ENCODE measurements at places on chromosomes 6 and 20.

DNA sequence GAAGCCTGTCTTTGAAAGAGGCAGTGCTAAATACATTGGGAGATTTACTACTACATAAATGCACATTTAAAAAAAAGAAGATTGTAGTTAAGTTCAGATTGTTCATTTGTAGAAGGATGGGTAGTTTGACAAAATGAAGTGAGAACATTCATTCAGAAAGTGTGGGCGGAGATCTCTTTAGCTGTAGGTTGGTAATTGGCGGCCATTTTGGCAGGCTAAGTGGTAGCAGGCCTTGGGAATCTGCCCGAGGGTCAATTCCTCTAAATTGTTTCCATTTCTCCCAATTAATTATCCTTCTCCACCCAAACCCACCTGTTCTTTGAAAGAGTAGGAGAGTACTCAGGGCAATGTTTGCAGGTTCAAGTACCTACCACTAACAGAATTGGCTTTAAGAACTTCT, 17.9 kb downstream of the SOX4 start:
- no peak for DNase-seq

- no peak for DNase-seq
Observed at GRCh38 chr6:25652007-25652515, at the start of gene SCGN. SCGN (plus strand) TSS chr6:25652215; CDS start chr6:25652404, 189 bp downstream.

DNA sequence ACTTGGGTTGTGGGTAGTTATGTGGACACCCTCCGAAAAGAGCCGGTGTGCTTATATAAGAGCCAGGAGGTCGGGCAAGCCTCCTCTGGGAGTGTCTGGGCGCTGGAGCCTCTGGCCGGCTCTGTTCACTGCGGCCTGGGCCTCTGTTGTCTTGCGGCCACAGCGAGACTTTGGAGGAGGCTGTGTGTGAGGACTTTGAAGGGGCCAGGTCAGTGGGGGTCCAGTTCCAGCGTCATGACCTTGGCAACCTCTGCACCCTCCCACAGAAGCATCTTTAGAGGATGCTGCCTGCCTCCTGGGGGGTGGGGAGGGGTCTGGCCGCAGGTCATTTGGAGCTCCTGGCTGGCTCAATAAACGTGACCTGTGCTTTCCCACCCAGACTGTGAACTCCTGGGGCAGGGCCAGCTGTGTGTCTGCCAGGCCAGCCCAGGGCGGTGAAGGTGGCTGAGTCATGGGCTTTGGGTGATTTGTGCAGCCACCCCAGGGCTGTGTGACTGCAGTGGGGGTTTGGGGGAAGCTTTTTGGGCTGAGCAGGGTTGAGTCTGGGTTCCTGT, 1.2 kb downstream of the TCEA2 start:
- DNase-seq: no peak

- DNase-seq: no peak
Observed at GRCh38 chr6:157316871-157317814, 6.2 kb downstream of the TMEM242 start.

- DNase-seq: peak; percentile 76
Observed at GRCh38 chr6:107674995-107675738, 148.9 kb downstream of the SCML4 start.

DNA sequence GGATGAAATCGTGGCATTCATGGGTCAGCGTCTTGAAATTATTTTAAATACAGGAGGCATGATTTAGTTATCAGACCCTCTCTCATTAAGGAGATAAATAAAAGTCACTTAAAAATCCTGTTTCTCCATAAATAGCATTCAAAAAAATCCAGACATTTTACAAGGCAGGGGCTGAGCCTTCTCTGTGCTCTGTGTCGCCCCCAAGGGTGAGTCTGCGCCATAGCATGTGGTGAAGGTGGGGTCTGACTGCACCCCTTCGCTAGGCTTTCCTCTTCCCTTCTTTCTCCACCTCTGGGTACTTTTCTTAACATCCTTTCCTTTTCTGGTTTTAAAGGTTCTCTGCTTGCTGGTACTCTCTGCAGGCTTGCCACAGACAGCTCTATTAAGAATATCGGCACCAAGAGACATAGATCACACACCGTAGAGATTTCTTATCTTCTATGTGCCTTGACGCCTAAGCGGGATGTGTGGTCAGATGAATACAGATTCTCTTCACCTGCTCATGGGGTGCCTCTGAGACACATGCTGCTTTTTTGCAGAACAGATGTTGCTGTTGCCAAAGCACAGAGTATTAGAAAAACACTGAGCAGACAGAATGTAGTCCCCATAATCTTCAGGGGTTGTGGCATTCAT, 20.1 kb upstream of the FAM209A start:
- DNase-seq: no peak

DNA sequence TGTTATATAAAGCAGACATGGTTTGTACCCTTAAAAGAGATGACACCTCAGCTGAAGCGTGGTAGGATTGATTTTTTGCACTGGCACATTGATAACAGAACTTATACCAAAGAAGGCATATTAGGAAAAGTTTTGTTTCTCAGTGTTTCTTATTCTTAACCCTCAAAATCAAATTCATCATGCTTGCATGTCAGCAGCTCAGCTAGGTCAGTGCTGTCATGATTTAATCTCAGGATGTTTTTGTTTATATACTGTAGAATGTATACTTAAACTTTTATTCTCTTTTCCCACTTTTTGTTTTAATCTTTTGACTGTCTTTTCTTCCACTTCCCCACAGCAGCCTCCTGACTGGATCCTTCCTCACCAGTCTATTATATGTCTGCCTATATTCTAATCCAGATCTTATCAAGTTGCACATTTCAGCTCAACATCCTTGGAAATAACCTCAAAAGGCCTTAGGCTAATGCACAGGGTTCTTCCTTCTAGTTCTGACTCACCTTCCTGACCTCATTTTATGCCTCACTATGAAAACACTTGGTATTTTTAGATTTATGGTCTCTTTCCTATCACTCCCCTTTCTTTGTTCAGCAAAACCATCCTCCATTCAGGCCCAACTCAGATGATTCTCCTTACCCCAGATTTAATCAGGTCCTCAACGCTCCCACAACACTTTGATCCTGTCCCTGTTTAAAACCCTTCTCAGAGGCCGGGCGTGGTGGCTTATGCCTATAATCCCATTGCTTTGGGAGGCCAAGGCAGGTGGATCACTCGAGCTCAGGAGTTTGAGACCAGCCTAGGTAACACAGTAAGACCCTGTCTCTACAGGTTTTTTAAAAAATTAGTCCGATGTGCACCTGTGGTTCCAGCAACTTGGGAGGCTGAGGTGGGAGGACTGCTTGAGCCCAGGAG, 7.2 kb downstream of the HEBP2 start:
- DNase-seq: no peak

GRCh38 chr6:37552267-37552666, 52.6 kb upstream of the CCDC167 start:
- no peak for DNase-seq

- no peak for DNase-seq
Observed at GRCh38 chr20:25230166-25230831, 17.6 kb upstream of the PYGB start.

DNA sequence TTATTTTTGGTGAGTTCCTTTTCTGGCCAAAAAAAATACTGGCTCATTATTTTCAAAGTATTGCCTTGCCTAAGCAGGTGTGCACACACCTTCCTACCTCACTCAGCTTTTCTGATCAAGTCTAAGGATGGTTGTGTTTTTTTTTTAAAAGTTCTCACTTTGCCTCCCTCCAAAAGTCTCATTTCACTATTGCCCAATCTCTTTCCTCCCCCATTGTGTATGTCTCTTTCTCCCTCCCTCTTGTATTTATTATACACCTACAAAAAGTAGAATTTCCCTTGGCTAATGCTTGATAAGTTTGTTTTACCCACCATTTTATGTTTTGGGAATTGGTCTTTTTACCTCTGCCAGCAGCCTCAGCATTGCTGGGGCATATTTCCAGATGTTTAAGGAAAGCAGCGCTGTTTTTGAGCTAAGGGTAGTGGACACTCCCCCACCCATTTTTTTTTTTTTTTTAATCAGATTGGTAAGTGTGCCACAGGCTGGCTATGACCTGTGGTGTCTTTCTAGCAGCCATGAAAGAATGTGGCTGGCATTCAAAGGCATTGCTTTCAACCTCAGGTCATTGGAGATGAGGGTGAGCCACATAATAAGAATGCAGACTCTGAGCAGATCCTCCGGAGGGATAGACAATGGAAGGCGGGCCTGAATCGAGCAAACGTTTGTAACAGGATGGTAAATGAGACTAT, 668.6 kb downstream of the UTRN start:
- DNase-seq: no peak

GRCh38 chr20:47606414-47606982, 104.8 kb downstream of the NCOA3 start:
- DNase-seq: no peak

- DNase-seq: peak; percentile 66
Observed at GRCh38 chr6:39724787-39725631, at the start of gene KIF6. KIF6 (minus strand) TSS chr6:39725408; CDS start chr6:39725310, 98 bp downstream.

DNA sequence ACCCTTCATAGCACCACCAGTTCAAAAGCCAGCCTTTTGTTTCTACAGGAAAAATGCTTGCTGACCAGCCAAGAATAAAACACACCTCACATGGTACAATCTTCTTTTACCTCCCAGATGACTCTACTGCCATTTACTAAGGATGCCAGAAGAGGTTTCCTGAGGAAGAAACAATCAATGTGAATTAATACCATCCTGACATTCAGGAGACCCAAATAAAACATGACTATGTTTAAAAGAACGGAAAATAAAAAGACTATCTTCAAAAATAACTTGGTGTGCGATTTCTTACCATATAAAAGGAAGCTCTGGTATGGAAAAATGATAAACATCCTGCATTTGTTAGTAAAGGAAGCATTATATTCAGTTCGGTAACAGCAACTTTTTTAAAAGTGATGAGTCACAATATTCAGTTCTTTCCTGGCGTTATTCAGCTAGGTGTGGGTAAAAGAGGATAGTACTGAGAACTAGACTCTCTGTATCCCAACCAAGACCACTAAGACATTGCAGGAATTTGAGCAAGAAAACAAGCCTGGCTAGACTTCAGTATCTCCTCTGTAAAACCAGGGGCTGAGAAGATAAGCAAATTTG, 16.3 kb downstream of the COL21A1 start:
- DNase-seq: no peak

DNA sequence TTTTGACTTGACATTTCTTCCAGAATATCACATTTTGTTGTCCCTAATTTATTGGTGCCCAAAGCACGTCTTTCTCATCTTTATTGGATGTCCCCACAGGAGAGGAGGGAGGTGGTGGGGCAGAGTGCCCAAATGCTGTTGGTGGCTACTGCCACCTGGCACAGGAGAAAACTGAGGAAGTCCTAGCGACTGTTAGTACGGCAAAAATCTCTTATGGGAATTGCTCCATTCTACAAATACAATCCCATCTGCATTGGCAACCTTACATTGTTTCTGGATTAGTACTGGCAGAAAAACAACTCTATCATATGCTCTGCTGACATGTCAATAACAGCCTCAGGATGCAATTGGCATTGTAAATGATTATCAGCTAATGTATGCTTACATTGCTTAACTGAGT, 235.4 kb upstream of the IRAK1BP1 start:
- no peak for DNase-seq

DNA sequence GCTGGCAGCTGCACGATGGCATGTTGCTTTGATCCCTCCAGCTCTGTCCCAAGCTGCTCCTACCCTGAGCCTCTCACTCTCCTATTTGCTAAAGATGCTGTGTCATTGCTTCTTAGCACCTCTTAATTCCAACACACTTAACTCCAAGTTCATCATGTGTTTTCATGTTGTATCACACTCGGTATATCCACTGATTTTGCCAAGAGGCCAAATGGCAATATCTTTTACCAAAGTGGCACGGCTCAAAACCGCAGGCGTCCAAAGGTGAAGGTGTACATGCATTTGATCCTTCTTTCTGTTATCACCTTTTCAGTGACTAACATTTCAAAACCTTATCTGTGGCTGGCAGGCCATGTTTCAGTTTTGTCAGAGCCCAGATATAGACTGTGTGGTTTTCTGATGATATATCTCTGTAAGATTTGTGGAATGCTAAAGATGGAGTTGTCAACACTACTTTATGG, 217.0 kb downstream of the TBX18 start:
- no peak for DNase-seq

GRCh38 chr6:143549949-143550268, 38.4 kb upstream of the FUCA2 start:
- DNase-seq: no peak

GRCh38 chr20:56259948-56260347, 11.4 kb downstream of the MC3R start:
- no peak for DNase-seq

GRCh38 chr20:698276-698675, 22.7 kb upstream of the SCRT2 start:
- no peak for DNase-seq

Data from NCI-H1417 treated with DMSO at 0.1 percent for 48 hours (cell line).